Lower leg skin (tissue), 4 donors: ENCODE measurements at places on chromosomes 6 and 20.

GRCh38 chr6:37236921-37237320 lies 20.7 kb upstream of the TBC1D22B start:
- peak; percentile 34 for DNase-seq

GRCh38 chr6:684831-685636 lies 7.9 kb downstream of the EXOC2 start:
- DNase-seq, result no peak

DNA sequence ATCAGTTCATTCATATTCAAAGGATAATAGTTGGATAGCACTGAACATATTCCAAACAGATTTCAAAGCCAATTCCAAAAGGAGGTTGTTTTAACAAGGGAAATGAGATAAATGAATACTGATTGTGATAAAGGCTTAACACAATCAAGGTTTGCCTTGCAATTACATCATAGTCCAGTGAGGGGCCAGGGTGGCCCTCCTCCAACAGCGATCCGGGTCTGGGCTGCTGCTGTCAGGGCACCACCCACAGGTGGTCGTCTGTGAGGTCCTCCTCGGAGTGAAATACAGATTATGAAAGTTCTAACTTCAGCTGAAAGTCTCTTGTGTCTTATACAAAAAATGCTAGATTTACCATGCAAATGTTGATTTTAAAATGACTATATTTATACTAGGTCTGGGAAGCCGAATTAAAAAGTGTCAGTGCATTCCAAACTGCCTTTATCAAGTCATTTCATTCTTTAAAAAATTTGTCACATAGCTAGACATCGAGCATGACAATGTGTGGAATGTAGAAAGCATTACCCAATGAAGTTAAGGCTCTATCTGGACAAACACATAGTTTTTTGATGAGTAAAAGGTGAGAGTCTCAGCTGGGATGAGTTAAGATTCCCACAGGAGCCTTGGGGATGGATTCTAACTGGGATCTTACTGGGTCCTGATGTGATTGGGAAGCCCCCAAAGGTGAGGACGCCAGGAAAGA lies 65.9 kb upstream of the SLC22A23 start:
- no peak for DNase-seq

GRCh38 chr6:163954088-163954775 lies 539.7 kb downstream of the QKI start:
- DNase-seq, result no peak

- no peak for DNase-seq
These were observed 11.6 kb upstream of the MOXD1 start for GRCh38 chr6:132412656-132413498.

- no peak for DNase-seq
These were observed 107.1 kb downstream of the QRSL1 start for GRCh38 chr6:106736502-106736901.

DNA sequence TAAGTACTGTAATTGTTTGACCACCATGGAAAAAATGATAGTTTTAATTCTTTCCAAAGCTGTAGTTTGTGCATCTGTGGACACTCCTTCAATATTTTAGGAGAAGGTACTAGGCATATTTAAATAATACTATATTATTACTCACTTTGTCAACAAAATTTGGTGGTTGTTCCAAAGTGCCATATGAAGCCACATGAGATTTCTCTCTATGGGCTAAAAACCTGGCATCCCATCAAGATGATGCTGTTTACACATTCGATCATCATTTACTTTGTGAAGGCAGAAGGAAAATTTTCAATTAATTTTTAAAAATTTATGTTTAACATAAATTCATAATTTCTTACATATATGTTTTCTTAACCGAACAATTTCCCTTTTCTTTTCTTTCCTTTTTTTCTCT lies 502.6 kb upstream of the JAG1 start:
- no peak for DNase-seq

- DNase-seq, result no peak
These were observed 9.2 kb downstream of the SPTLC3 start for GRCh38 chr20:13017883-13018535.

DNA sequence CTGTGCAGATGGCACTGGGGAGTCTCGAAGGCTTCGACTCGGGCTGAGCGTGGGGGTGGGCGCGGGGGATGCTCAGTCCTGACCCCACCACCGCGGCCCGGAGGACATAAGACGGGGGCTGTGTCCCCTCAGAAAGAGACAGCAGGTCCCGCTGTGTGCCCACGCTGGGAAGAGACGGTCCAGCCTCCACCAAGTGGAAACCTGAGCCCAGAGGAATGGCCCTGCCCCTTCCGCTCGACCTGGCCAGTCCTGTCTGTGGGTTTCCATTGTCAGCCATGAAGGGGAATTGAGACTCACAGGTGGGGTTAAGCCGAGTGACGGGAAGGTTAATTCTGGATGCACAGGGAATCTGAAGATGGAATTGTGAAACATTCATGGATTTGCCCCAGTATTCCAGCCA lies 442.7 kb downstream of the PREX1 start:
- no peak for DNase-seq

GRCh38 chr6:36827261-36828079 lies 11.8 kb downstream of the CPNE5 start:
- DNase-seq, result no peak

DNA sequence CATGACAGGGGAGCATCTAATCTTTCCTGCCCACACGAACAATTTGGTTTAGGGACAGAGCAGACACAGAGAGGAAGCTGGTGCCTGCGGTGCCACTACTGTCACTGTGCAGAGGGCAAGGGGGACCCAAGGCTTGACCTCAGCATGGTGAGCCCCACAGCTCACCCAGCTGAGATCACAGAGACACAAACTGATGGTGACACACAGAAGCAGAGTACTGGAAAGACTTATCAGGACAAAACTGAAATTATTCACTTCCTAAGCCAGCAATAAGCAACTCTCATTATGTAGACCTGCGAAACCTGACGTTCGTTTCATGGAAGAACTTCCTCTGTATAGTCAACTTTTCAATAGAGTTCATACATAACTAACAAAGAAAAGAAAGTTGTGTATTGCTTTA lies 86.1 kb downstream of the HUS1B start:
- no peak for DNase-seq

GRCh38 chr6:155165029-155165710 lies 98.6 kb upstream of the CLDN20 start:
- DNase-seq, result no peak

GRCh38 chr20:37347347-37347823 lies 1.4 kb downstream of the SRC start:
- peak; percentile 63 for DNase-seq

DNA sequence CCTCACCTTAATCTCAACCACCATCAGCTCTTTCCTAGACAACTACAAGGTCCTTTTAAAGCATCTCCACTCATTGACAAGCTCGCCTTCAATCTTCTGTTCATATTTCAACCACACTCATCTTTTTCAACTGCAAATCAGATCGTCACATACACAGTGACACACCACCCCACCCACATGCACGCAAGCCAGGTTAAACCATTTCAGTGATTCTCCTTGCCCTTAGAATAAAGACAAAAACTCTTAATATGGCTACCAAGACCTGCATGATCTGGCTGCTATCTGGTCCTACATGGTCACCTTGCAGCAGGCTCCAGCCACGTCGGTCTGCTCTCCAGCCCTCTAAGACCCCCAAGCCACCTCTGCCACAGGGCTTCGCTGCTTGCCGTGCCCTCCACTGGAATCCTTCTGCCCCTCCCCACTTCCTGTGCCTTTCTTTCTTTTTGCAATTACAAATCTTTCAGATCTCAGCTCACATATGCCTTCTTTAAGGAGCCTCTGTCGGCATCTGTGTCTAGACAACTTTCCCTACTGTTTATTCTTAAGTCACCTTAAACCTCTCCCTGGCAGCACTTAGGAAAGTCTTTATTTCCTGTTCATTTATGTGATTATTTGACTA lies 507.3 kb upstream of the ARID1B start:
- no peak for DNase-seq

GRCh38 chr6:27545271-27546046 lies 72.6 kb upstream of the ZNF184 start:
- no peak for DNase-seq

GRCh38 chr6:121157906-121158305 lies 176.4 kb downstream of the TBC1D32 start:
- no peak for DNase-seq

GRCh38 chr6:138406443-138406842 lies 2.4 kb downstream of the HEBP2 start:
- DNase-seq, result no peak

GRCh38 chr6:82711971-82712370 lies 348.4 kb downstream of the TPBG start:
- peak; percentile 36 for DNase-seq

- DNase-seq, result no peak
These were observed 1.9 kb upstream of the ZNF831 start for GRCh38 chr20:59161721-59162120.

DNA sequence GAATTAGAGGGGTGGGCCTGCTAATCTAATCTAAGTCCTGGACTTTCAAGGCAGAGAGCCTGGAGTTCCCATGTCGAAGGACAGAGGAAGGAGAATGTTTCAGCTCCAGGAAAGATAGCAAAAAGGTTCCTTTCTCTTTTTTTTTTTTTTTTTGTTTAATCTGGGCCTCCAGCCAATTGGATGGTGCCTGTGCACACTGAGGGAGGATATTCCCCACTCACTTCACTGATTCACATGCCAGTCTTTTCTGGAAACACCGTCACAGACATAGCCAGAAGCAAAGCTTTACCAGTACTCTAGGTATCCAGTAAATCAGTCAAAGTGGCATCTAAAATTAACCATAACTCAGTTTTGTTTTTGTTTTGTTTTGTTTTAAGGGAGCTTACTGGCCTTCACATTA lies 721.1 kb downstream of the TENT5A start:
- no peak for DNase-seq

DNA sequence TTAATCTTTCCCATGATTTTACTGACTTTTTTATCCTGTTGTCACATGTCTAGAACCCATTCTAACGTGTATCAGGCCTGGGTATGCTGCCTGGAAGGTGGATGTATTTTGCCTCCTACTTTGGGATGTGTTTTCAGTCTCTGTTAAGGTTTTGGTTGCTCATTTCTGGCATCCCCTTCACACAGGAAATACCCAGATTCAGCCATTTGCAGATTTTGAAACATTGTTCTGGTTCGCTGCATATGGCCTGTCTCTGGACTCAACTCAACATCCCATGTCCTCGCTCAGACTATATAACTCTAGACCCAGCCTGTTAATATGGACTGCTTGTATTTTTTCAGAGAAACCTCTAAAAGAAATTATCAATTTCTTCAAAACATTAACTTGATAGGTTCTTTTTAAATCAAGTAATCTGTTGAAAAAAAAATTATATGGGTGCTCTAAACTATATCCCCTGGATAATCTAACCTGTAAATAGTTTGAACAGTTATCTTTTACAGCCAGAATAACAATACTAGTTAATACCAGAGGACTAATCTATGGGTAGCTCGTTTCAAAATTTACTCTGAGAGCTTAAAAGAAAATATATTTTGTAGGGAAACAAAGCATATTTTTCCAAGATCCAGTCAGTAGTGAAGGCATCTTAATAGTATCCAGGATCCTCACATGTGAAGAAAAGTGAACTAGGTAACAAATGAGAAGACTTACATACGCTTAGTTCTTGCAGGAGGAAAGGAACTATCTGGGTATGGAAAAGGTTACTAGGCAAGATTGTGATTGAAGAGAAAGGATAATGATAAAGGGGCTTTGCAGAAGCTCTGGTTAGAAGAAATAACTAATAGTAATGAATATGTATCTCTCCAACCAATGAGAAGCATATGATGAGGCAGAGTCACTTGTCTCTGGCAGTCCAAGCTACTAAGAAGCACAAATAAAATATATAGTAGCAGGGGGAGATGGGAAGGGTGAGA lies 23.4 kb upstream of the HLA-DQB1 start:
- no peak for DNase-seq

- no peak for DNase-seq
These were observed 146.7 kb downstream of the TASP1 start for GRCh38 chr20:13492001-13492481.

DNA sequence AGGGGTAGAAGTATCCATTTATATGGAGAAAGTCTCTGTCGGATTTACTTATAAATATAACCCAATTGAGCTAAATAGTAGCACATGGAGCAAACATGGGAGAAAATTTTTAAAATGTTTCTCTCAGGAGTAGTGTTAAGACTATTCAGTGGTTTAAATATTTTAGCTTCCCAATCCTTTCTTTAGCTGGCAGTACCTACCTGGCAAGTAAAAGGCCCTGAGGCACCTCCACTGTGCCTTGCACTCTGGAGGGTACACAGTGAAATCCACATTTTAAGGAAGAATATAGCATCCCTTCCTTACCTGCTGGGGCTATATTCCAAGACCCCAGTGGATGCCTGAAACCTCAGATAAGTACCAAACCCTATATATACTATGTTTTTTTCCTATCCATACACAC lies 124.2 kb downstream of the KLHL32 start:
- no peak for DNase-seq

- peak; percentile 42 for DNase-seq
These were observed 24.7 kb upstream of the ASXL1 start for GRCh38 chr20:32333181-32333987.

DNA sequence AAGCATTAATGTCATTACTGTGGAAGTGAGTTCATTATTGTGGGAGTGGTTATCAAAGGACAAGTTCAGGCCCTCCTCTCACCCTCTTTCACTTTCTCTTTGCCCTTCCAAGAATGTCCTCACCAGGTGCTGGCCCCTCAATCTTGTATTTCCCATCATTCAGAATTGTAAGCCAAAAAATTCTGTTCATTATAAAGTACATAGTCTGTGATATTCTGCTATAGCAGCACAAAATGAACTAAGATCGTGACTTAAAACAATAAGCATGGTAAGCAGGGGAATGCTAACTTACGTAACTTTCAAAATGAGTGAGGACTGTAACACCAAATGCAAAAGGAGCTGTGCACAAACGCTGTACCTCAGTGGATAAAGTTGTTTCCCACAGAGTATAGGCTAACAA lies 515.7 kb upstream of the BTBD3 start:
- no peak for DNase-seq

- DNase-seq, result peak; percentile 92
These were observed 173.6 kb downstream of the ANKRD60 start for GRCh38 chr20:58054780-58055373.

DNA sequence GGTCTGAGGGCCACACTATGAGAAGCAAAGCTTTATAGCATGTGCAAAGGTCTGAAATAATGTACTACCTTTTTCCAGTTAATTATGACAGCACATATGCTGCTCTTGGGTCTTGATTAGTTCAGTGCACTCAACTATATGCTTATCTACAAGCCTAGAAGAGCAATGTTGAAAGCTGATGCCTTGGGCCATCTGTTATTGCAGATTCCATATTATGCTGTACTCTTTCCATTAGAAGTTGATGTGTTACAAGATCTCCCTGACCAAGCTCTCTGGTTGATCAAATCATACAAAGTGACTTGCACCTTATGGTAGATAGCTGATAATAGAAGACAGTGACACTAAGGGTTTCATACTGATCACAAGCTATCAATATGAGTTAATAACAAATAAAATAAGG lies 327.3 kb downstream of the FRK start:
- DNase-seq, result no peak

DNA sequence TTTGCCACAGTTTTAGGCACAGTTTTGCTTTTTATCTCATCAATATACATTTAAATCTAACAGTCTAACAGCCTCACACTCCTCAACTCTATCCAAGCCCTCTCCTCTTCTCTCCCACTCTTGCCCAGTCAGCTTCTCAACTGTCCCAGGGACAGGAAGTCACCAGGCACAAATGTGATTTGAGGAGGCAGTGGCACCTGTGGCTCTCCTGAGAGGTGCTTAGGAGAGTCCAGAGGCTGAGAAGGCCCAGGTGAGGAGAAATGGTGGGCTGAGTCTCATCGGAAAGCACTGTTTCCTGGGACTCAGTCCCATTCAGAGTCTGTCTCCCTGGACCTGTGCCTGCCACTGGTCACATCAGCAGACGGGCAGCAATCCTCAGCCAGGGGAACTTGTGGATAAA lies 4.7 kb downstream of the GDF5 start:
- no peak for DNase-seq
